Spinal cord (tissue), 10 donors: ENCODE measurements at places on chromosomes 4 and X. TPM values are rescaled to one million over a fixed set of nuclear protein-coding genes. Genes with fewer than 3 reads are reported as not detected.

The HEPH gene
- total RNA-seq = 31.7 TPM

The GPR34 gene
- total RNA-seq = 54.4 TPM

The CFAP99 gene
- 6.4 TPM for total RNA-seq

The TLL1 gene
- 6.9 TPM for total RNA-seq
